ENCODE measurements at places on chromosomes 2 and 18.
A peak's percentile ranks its signal among the peaks of the same experiment; 100 is the strongest.

DNA sequence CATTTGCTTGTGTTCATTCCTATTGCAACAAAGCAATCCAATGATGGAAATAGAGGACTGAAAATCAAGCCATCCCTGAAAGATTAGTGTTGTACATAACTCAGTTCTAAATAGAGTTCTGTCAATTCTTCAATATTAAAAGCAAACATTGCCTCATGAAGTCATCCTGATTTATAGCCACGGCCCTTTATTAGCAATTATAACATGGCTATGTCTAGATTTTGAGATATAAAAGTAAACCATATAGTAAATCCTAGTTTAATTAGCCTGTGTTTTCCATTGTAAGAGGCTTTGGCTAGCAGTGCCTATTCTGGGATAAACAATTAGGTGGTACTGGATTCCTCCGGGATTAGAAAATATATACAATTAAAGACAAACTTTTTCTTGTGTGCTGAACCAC, 33.2 kb upstream of the VIT start:
- DNase-seq, result no peak

DNA sequence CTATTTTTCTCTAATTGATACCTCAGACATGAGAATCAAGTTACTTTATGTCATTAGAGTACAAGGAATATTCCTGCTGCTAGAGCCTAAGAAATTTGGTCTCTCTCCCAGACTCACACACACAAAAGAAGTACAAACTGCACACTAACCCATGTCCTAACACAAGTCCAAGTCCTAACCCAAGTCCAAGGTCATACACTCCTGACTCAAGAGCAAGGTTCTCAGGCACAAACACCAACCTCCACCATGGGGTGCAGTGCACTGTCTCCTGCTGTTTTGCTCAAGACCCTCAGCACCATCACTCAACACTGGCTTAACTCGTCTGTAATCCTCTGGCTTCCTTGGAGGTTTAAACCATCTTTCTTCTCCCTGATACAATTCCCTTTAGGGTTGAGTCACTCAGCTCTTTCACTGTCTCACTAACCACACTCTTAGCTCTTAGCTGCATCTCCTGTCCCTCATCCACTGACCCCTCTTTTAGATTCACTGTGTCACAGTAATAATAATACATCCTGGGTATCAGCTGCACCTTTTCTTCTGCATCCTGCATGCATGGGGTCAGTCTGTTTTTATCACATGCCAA, 129.8 kb downstream of the BCL2L11 start:
- no peak for DNase-seq

GRCh38 chr18:48534364-48534763, 4.5 kb upstream of the CTIF start:
- no peak for DNase-seq

- DNase-seq, result no peak
These were observed 119.9 kb upstream of the TEX51 start for GRCh38 chr2:126778561-126779501.

DNA sequence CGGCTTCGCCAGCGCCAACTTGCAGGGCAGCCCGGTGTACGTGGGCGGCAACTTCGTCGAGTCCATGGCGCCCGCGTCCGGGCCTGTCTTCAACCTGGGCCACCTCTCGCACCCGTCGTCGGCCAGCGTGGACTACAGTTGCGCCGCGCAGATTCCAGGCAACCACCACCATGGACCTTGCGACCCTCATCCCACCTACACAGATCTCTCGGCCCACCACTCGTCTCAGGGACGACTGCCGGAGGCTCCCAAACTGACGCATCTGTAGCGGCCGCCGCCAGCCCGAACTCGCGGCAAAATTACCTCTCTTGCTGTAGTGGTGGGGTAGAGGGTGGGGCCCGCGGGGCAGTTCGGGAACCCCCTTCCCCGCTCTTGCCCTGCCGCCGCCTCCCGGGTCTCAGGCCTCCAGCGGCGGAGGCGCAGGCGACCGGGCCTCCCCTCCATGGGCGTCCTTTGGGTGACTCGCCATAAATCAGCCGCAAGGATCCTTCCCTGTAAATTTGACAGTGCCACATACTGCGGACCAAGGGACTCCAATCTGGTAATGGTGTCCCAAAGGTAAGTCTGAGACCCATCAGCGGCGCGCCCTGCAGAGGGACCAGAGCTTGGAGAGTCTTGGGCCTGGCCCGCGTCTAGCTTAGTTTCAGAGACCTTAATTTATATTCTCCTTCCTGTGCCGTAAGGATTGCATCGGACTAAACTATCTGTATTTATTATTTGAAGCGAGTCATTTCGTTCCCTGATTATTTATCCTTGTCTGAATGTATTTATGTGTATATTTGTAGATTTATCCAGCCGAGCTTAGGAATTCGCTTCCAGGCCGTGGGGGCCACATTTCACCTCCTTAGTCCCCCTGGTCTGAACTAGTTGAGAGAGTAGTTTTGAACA, 15.1 kb downstream of the HOXD3 start:
- no peak for DNase-seq

DNA sequence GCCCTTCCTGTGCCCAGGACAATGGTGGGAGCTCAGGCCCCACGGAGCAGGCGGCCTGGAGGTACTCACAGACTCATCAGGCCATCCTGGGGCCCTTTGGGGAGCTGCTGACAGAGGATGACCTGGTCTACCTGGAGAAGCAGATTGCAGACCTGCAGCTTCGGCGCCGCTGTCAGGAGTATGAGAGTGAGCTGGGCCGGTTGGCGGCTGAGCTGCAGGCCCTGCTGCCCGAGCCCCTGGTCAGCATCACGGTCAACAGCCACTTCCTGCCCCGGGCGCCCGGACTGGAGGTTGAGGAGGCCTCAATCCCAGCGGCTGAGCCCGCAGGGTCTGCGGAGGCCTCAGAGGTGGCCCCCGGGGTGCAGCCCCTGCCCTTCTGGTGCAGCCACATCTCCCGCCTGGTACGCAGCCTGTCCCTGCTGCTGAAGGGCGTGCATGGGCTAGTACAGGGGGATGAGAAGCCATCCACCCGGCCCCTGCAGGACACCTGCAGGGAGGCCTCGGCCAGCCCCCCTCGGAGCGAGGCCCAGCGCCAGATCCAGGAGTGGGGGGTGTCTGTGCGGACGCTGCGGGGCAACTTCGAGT, 8.3 kb upstream of the KLHL30 start:
- DNase-seq, result no peak

DNA sequence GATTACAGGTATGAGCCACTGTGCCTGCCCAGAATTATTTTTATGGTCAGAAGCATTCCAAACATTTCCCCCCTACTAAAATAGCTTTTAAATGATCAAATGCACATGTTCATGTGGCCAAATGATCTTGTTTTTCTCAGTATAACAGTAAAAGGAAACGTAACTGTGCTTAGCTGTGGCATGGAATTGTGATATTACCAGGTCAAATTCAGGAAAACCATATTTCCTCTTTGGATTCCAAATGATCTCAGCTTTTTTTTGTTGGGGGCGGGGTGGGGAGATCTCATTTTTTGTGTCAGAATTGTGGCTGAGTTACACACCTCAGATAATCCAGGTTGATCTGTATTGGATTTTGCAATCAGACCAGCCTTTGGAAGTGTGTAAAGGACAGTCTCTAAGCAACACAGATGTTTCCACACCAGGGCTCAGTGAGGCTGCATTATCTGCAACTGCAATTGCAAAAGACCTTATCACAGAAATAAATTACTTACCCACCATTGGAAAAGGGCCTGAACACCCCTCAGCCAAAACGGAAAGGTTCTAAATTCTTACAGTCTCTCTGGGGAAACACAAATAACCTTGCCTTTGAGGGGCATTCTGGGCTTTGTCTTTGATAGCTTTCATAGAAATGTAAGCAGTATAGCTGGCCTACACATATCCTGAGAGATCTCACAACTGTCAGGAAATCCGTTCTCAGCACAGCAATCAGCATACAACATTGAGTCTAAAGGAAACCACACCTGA, 8.4 kb downstream of the CASP10 start:
- peak; percentile 79 for DNase-seq

GRCh38 chr2:210195101-210195852, 24.1 kb upstream of the KANSL1L start:
- DNase-seq, result peak; percentile 28

DNA sequence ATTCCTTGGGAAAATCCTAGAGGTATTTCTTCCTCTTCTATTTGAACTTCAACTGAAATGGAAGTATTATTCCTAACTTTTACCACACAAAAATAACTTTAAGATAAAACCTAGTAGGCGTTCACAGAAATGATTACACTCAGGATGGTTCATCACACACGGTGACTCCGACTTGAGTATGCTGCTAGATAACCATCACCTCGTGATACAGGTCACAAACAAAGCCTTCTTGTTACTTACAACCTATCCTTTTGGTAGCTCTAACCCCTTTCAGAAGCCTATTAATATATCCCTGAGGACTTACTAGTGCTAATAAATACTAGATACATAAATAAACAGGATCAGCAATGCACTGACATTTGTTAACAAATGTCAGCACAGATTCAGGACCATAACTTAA, 101.0 kb upstream of the DNER start:
- DNase-seq, result no peak
